Heart left ventricle (tissue), 16 donors: ENCODE measurements at places on chromosomes 7 and 10. TPM values are rescaled to one million over a fixed set of nuclear protein-coding genes. Genes with fewer than 3 reads are reported as not detected.
A peak's percentile ranks its signal among the peaks of the same experiment; 100 is the strongest.

GTF2I gene
- 38.7 TPM for polyA plus RNA-seq

LRIT1 gene
- not detected for polyA plus RNA-seq

- DNase-seq: no peak
Measured at GRCh38 chr7:151705636-151706276, 171.2 kb downstream of the PRKAG2 start.

DNA sequence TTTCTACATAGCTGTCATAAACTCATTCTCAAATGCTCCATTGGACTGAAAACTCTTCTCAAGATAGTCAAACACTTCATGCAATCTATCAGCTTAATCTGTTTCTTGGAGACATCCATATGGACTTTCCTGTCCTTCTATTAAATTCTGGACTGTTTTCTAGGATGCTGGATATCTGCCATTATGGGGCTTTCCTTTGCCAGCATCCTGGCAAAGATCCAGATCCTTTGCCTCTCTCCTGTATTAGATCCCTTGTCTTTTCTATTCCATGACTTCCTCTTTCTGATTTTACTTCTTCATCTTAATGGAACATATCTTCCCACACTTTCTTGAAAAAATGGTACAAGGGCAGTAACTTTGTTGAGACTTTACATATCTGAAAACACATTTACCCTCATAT, 35.9 kb upstream of the SKAP2 start:
- no peak for DNase-seq

DNA sequence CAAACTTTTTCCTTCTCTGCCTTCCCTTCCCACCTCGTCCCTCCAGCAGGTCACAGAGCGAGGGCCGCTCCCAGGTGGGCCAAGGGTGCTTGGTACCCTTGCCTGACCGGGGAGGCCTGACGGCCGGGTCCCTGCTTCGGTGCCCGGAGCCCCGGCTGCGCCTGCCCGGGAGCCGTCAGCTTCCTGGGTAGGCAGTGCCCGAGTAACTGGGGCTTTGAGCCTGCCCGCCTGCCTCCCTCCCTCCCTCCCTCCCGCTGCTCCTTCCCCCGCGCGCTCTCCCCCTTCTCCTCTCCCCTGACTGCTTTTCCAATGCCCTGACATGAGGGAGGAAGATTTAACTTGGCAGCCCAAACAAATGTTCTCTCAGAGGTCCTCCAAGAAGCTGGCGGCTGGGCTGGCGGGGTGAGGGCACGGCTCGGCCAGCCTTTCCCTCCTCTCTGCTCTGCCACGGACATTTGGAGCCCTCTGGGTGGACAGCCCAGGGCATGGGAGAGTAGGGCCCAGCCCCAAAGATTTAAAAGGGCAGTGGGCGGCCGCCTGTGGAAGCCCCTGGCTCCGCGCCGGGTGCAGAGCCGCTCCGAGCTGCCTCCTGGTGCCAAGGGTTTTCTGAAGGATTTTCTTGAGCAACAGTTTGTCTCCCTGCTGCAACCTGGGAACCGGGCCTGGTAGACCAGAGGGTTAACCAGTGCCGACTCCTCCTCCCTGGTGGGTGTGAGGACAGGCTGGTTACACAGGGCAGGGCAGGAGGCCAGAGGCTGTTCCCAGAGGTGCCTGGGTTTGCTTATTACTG, 2.0 kb downstream of the ZMIZ1 start:
- peak; percentile 95 for DNase-seq

NUTM2E gene
- polyA plus RNA-seq: 0.40 TPM

DNA sequence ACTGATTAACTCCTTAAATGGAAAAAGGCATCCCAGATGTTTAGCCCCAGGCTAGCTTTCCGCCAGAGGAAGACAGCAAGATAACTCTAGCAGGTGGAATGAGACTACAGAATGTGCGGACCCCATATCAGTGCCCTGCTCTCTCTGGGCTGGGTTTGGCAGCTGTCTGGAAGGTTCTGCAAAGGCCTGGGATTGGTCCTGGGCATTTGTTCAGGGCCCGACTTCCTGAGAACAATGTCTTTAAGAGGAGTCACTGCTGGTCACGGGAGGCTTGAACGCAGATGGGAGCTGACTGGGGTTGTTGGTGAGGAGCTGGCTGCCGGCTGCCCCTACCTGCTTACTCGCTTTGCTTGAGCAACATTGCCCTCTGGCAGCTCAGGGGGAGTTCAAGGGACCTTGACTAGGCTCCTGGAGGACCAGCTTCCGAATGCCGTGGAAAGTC, 130.6 kb upstream of the BTBD16 start:
- no peak for DNase-seq

PTPN12 gene
- polyA plus RNA-seq: 35.1 TPM

DNA sequence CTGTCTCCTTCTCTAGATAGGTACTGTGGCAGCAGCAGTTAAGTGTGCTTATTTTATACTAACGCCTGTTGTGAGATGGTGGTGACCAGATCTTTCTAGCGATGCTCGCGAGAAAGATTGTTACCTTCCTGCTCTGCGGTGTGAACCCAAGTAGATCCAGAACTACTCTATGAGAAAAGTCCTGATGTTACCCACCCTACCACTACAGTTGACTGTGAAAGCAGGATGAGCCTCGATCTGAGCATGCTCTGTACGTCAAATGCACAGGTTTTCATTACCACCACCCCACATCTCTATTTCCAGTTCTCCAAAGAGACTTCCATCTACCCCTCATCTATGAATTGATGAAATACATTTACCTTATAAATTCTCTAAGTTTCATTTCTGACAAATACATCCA, 64.6 kb upstream of the KCTD7 start:
- DNase-seq: no peak

- DNase-seq: no peak
Measured at GRCh38 chr7:43590862-43591557, 8.1 kb downstream of the STK17A start.

DNA sequence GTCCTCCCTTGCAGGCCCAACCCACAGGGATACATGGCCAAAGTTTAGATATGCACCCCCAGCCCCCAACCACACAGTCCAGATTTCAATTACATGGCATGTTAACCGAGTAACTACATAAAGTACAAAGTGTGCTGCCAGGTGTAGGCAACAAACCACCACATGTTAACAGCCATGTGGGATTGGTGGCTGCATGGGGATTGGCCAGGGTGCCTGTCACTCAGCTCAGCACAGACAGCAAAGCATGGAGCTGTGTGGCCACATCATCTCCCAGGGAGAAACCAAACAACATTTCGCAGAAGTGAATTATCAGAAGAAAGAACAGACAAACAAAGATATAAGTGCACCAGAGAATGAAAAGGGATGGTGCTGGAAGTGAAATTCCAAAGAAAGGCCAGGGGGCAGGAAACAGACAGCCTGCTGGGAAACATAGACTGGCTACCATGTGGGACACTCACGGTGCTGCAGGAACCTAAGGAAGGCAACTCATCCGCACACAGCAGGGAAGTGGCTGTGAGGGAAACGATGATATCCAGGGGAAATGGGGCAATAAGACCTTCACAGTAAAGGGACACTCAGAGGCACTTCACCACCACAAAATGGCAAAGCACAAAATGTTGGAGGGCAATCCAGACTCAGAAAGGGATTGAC, 171.2 kb downstream of the PTPRN2 start:
- no peak for DNase-seq

DNA sequence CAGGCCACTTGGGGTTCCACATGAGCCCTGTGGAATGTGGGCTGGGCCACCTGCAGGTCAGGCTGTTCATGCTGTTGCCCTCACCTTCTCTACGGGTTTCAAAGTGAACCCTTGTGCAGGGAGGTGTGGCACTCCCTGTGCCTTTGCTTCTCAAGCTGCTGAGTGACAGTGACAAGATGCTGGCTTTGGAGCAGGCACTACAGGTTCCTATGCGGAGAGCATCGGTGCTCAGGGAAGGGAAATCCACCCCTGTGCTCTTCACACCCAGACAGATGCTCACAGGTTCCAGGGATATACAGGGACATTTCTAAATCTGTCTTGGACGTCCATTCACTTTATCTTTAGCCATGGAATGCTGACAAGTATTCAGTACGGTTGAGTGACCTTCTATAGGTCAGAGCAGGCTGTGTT, 1005.0 kb downstream of the LRMDA start:
- DNase-seq: peak; percentile 61
